ENCODE measurements at places on chromosomes 11 and 22. TPM values are rescaled to one million over a fixed set of nuclear protein-coding genes. Genes with fewer than 3 reads are reported as not detected.
A peak's percentile ranks its signal among the peaks of the same experiment; 100 is the strongest.

- peak; percentile 69 for DNase-seq
Observed at GRCh38 chr11:135027461-135027860, 615.4 kb upstream of the B3GAT1 start.

DNA sequence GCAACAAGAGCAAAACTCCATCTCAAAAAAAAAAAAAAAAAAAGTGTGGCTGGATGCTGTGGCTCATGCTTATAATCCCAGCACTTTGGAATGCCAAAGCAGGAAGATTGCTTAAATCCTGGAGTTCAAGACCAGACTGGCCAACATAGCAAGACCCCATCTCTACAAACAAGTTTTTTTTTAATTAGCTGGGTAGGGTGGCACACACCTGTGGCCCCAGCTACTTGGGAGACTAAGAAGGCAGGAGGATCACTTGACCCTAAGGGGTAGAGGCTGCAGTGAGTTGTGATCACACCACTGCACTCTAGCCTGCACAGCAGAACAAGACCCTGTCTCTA, 19.0 kb upstream of the FEZ1 start:
- no peak for DNase-seq

DNA sequence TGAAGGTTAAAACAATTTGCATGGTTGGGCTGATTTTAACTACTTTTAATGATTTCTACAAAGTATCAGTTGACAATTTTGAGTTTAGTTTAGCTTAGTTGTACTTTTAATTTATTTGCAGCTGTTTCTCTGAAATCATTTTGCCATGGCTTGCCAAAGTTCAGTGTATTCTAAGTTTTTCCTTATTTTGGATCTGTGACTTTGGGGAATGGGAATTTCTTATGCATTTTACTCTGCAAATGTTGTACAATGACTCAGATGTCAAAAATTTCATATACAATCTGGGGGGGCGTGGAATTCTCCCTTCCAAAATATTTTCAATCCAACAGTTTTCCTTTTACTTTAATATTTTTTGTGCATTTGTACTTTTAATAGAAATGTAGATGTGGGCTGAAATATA, 8.9 kb upstream of the DCHS1 start:
- no peak for DNase-seq

The SUSD2 gene
- 0.34 TPM for total RNA-seq

DNA sequence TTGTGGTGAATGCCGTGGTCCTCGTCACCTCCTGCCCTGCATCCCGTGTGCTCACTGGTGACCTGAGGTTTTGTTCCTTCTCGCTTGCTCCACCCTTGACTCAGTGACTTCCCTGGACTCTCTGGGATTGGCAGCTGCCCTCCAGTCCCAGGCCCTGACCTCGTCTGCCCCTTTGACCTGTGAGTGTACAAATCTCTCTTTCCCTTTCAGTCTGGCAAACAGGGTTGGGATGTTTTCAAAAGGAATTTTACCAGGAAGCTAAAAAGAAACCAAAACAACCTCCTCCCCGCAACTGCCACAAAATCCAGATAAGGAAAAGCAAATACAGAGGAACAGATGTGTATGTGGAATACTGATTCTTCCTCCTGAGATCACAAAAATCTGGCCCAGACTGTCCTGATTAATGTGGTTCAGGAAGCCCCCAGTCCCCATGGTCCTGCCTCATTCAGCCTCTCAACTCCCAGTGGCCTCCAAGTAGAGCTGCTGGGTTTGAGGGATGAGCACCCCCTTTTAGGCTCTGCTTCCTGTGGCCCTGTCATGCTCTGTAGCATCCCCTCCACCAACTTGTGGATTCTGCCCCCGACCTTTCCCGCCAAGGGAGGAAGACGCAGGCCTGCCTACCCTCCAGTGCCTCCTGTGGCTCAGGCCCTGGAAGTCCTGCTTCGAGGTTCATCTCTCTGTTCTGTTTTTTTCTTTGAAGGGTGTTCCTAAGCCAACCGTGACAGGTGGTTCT, 15.2 kb downstream of the ROBO4 start:
- DNase-seq = peak; percentile 42

DNA sequence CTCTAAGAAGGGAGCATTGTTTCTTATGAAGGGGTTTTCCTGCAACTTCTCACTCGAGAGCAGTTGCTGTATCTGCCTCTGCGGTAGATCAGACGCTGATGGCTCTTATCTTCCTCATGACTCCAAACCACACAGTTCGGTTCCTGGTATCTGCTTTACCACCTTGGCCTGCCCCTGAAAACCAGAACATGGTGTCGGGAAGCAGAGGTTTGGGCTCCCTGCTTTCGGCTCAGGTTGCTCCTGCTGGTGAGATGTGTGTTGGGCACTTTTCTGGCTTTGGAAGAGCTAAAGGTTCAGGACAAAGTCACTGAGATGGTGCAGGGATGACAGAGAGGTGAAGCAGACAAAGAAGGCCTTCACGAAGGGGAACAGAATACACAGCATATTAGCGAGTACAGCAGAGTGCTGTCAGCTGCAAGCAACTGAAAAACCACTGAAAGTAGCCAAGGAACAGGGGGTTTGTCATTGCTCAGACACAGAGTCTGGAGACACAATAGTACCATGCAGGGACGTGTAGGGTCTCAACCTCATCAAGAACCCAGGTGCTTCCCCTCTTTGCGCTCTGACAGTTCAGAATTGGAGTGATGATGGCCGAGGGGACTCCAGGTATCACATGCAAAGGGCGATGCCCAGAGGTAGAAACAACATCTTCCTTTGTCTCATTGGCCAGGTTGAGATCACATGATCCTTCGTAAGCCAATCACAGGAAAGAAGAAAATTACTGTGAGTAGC, 11.9 kb upstream of the CSF2RB start:
- no peak for DNase-seq

DNA sequence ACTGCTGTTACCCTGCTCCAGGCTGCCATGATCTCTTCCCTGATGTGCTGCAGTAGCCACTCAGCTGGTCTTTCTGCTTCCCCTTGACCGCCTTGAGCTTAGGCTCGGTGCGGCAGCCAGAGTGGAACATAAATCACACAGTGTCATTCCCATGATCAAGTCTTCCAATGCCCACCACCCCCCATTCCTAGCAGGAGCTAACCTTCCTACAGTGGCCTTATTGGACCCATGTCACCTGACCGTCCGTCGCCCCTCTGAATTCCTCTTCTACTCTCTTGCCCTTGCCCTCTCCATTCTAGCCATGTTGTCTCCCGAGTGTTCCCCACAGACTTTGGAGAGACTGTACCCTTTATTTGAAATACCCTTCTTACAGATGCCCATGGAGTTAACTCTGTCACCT, 43.4 kb downstream of the OTOG start:
- DNase-seq = no peak

The BTBD18 gene
- not detected for total RNA-seq

DNA sequence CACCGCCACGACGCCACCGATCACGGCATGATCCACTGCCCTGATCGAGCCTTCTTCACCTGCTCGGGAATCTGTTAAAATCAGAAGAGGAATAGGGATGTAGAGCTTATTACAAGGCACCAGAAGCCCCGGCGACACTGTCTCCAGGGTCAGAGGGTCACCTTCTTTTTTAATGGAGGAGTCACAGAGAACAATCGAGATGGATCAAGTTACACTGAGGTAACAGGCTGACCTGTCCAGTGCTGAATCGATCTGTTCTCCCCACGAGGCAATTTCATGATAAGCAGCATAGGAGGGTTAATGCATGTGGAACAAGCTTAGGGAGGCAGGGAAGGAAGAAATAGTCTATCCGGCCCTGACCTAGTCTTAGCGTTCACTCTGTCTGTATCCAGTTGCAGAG, 325.5 kb downstream of the CADM1 start:
- no peak for DNase-seq

The RBM4 gene
- 125 TPM for total RNA-seq

GRCh38 chr11:25862159-25862558, 469.8 kb upstream of the ANO3 start:
- no peak for DNase-seq

- peak; percentile 56 for DNase-seq
Observed at GRCh38 chr22:31241200-31241599, 29.1 kb downstream of the LIMK2 start.

GRCh38 chr22:22440188-22440587, 68.4 kb downstream of the ZNF280B start:
- DNase-seq = no peak

DNA sequence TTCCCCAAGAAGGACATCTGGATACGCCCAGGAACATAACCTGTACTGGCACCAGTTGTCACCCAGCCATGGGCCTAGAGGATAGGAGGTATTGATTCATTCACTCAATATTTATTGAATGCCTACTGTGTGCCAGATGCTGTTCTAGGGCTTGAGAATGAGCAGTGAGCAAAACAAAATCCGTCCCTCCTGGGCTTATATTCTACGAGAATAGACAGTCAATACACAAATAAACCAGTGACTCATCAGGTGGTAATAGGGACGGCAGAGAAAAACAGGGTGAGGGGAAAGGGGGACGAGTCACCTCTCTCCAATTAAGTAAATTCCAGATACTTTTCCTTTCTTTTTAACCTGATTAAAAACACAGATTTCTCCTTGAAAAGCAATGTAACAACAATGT, 103.5 kb downstream of the MICAL2 start:
- no peak for DNase-seq

GRCh38 chr11:12053606-12054361, 45.4 kb upstream of the DKK3 start:
- peak; percentile 59 for DNase-seq

The LRRC74B gene
- total RNA-seq = not detected

The OR2AG1 gene
- not detected for total RNA-seq

GRCh38 chr11:2701898-2702434, 2.2 kb upstream of the KCNQ1OT1 start:
- no peak for DNase-seq

The SORL1 gene
- 0.05 TPM for total RNA-seq

DNA sequence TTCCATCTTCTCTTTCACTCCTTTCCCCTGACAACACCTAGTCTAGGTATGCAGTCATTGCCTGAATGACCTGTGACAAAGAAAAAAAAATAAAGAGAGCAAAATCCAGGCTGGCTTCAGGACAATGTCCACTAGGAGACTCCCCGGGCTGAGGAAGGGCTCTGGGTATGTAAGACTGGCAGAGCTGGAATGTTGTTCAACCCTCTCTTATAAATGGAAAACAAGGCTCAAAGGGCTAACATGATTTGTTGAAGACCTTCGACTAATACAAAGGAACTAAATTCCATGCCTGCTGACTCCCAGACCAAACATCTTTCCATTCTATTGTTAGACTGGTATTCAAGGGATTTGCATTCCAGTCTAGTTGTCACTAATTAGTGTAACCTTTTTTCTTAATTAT, 122.2 kb downstream of the ARL14EP start:
- no peak for DNase-seq

DNA sequence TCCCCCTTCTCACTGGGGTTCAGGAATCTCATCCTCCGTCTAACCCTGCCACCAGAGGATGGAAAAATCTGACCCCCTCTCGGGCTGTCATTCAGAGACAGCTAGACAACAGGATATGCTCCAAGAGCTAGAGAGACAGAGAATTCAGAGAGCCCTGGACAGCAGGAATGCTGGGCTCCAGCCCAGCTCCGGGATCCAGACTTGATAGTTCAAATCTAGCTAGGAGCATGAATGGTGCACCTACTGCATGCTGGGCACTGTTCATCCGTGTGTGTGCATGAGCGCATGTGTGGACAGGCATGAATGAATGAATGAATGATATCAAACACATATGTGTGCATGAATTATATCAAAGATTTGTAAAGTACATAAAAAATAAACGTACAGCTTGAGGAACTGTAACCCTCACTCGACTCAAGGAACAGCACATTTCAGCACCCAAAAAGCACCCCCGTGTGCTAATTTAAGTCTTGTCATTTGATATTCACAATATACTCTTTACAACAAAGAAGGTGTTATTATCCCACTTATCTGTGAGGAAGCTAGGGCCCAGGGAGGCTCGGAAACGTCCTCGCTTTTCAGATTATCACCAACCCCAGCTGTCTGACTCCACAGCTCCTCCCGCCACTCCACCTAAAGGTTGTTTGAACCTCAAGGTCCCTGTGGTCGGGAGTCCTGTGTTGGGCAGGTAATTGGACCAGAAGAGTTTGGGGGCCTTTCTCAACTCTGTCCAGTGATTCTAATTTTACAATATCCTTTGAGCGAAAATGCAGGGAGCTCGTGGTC, 640 bp upstream of the VSIG10L2 start:
- DNase-seq = no peak

The PIK3IP1 gene
- total RNA-seq = 17.2 TPM

DNA sequence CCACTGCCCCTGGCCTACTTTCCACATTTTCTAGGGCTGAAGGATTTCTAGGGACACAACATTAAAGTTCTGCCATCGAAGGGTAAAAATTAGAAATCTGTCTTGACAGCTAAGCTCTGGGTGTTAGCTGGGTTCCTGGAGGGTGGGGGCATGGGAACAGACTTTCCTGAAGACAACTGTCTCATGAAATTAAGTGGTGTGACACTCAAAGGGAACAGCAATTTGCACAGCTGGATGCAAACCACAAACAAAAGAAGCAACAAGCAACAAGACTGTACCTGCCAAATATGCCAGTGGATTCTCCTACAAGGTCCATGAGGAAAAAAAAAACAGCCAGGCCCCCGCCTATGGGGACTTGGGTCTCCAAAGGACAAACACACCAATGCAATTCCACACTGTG, 32.5 kb downstream of the WT1 start:
- no peak for DNase-seq

- DNase-seq = peak; percentile 33
Observed at GRCh38 chr22:17119481-17120202, 1.5 kb downstream of the TMEM121B start.

Measured in dermis blood vessel endothelial cell (primary cell).